ENCODE measurements at places on chromosomes 5 and 9.

DNA sequence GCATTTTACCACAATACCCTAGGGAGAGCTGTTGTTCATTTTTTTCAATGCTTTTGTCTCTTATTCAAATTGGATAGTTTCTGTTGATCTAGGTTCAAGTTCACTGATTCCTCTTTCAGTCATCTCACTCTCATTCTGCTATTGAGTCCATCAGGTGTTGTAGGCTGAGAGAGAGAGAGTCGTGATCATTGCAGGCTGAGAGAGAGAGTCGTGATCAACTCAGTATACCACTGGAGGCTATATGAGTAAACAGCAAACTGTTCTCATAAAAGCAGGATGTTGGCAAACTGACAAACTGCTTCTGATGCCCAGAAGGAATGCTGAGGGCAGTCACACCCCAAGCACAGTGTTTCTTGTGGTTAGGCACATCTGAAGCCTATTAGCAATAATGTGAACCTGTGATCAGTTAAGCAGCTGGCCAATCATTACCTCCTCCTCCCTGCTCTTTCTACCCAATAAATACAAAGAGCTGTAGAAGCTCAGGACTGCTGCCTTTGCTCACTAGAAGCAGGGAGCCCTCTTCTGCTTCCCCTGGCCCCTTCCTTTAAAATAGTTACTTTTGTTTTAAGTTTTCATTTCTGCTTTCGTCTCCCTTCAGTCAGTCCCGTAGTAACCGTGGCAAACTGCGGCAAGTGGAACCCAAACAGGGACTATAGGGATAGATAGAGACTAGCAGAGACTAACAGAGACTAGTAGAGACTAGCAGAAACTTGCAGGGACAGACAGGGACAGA is 476.1 kb upstream of the ACO1 start:
- no peak for DNase-seq

DNA sequence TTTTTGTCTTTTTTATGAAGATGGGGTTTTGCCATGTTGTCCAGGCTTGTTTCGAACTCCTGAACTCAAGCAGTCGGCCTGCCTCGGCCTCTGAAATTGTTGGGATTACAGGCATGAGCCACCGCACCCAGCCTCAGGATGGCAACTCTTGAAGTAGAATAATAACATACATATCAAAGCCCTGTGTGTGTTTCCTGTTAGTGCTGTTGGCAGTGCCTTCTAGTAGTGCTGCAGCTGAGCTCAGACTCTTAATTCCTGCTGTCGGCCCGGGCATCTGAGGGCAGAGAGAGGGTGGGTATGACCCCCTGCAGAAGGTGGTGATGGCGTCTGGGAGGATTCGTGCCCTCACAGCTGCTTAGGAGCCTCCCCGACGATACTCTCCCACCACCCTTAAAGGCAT is 227.2 kb downstream of the PDZD2 start:
- DNase-seq: no peak

- DNase-seq: no peak
These were observed 165.9 kb downstream of the ARSB start for GRCh38 chr5:78819166-78819565.

DNA sequence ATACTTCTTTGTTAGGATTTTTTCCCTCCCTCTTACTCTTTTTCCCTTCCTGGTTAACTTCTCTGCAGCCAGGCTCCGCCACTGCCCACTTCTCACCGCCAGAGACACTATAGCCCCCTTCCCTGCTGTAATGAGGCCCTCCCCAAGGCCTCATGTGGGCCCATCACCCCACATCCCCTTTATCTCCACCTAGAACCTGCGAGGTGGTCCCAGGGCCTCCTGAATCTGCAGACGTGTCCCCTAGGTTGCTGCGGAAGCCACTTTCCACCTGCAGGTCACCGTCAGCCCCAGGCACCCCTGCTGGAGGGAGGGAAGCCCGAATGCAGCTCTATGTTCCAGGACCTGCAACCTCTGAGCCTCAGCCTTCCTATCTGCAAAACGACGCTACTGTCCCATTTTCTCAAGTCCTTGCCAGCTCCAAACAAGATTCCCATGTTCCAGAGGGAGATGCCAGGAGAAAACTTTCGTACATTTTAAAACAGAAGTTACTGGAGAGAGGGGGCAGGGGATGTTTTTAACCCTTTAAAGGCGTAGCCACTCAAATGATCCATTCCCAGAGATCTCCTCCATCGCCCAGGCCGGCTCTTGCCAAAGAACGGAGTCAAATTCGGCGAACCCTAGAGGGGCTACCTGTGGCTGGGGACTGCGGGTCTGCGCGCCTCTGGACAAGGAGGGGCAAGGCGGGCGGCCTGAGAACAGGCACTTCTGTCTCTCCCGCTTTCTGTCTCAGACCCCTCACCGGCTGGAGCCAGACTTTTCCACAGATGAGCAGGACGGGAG is 929 bp downstream of the SH3PXD2B start:
- no peak for DNase-seq
